ENCODE measurements at places on chromosomes 11 and 22. TPM values are rescaled to one million over a fixed set of nuclear protein-coding genes. Genes with fewer than 3 reads are reported as not detected.

The EXPH5 gene
- 18.3 TPM for total RNA-seq

The TRMT2A gene
- total RNA-seq = 67.3 TPM

The LSP1 gene
- 1.3 TPM for total RNA-seq

The TNNI2 gene
- not detected for total RNA-seq

The PGR gene
- not detected for total RNA-seq

The SMARCB1 gene
- 101 TPM for total RNA-seq

The BBOX1 gene
- not detected for total RNA-seq

The C11orf65 gene
- total RNA-seq = 1.3 TPM

DNA sequence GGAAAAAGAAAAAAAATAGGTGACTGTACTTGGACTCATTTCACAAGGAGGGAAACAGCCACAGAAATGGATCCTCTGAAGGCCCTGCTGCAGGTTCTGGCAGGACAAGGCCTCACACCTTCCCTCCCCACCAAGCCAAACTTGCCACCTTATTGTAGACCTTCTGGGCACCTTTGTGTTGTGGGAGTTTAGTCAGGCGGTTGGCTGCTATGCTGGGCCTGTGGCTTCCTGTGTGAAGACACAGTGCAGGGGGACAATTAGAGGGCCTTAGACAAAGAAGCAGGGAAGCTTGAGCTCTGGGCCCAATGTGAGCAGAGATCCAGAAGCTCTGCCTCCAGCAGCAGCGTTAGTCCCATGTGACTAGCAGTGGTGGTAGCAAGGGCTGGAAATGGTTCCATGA lies 4.2 kb downstream of the RAB1B start:
- no peak for DNase-seq

DNA sequence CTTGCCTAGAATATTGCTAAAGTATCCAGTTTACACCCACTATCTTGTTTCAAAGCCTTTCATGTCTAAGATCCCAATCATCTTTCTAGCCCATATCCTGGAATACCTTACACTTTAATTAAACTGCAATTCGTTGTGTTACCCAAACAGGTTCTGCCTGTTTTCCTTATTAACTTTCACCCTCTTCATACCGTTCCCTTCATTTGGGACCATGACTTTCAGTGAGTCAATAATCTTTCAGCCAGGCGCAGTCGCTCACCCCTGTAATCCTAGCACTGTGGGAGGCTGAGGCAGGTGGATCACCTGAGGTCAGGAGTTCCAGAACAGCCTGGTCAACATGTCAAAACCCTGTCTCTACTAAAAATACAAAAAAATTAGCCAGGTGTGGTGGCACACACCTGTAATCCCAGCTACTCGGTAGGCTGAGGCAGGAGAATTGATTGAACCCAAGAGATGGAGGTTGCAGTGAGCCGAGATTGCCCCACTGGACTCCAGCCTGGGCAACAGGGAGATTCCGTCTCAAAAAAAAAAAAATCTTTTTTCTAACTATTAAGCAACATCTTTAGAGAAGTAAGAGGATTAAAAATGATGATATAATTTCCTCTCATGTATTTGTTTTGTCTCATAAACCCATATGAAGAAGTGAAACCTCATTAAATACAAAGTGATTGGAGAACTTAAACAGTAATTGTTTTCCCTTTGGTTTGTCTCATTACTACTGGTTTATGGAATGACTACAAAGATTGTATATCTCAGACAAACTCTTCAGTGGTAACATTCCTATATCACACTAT lies 20.7 kb downstream of the DMC1 start:
- no peak for DNase-seq

DNA sequence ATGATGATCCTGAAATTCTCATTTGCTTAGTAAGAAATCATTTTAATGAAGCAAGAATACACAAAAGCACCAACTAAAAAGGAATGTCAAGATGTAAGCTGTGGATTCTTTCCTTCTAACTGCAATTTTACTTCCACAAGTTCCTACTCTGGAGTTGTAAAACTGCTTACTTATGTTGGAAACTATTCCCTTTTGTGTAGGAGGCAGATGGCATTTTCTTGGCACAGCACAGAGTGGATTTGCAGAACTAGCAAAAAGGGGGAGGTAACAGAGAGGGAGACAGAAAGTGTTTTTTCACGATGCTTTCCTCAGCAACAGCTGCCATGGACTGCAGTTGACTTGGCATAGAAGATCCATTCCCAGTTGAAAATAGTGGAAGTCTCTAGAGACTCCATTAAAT lies 1112.0 kb upstream of the RAG2 start:
- DNase-seq = no peak

DNA sequence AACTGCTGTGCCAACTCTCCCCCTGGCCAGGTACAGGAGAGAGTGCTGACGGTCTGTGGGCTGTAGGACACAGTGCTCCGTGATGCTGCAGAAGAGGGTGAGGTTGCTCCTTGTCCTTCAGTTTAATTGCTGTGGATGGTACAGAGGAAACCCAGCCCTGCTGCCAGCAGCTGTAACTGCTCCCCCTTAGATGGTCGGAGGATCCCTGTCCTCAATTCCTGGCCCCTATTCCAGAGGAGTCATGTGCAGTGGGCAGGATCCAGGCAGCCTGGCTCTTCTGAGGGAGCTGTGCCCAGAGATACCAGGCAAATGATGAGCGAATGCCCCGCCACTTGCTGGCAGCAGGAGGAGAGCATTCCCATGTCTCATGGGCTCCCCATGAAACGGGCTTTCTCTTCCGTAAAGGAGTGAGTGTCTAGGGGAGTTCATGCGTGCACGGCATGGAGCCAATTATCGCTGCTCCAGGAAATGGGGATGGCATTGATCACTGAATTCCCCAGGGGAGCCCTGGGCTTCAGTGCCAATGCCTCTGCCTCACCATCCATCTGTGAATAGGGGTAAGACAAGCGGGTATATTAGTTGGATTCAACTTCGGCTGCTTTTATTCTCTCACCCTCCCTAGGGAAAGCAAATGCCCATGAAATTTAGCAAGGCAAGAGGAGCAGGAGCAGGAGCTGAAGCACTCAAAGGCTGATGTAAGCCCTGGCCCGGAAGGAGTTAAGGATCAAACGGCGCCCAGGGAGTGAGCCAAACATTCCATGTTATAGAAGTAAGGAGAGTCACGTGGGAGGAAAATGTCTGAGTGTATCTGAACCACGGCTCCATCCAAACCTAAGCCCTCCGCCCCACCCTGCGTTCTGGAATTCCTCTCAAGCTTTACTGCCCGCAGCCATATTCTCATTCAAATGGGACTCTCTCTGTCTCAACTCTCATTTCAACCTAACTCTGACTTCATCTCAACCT lies 51.0 kb upstream of the CSNK2A3 start:
- no peak for DNase-seq

- DNase-seq = no peak
These were observed 15.0 kb downstream of the SIK3 start for GRCh38 chr11:117083011-117083935.

DNA sequence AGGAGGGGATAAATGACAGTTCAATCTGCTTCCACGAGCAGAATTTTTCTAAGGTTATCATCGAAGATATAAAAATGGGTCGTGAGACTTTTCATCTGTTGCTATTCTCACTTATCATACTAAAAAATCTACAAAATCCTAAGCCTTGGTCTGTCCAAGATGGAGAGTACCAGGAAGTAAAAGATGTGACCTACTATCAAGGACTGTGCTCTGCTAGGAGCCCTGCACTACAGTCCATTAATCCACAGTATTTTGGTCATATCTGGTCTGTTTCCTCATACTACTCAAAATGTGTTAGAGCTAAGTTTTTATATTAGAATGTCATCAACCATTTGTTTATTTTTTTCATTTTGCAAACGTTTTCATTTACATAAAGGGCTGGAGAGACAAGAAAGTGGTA lies 79.4 kb downstream of the DDIAS start:
- no peak for DNase-seq

DNA sequence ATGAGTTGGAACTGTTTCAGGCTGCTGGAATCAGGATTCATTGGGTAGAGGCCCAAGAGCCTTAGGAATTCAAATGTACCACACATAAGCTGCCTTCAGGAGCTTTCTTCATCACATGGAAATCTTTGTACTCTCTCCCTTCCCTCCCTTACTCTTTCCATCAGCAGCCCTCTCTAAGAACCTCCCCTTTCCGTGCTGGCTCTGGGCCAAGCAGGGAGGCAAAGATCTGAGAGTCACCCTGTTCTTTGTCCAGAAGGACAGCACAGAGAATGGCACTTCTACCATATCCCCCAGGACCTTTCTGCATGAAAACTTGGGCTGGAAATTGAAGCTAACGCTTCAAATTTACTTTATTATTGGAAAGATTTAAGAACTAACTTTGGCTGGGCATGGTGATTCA lies 20.7 kb upstream of the TPBGL start:
- no peak for DNase-seq

GRCh38 chr22:35578836-35579575 lies 38.1 kb downstream of the MB start:
- DNase-seq = no peak

DNA sequence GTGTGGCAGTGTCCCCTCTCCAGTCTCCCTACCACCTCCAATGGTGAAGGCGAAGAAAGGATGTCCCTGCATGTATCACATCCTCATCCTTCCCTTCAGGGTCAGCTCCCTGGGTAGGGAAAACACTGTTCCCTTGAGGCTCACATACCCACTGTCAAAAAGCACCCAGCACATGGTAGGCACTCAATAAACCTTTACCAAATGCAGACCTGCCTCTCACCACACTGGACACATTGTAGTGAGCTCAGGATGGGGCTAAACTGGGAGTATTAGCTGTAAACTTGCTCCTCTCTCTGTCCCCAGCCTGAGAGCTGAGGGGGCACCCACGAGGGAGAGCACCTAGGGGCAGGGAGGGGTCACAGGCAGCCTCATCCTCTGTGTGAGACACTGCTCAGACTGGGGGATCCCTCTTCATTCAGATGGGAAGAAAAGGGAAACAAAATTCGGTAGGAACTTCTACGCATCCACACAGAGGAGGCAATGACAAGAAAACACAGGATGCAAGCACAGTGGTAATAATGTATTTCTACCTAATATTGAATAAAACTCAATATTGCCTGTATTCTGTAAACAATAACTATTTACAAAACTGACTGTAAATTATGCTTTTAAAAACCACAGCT lies 101.6 kb upstream of the TOP3B start:
- no peak for DNase-seq

DNA sequence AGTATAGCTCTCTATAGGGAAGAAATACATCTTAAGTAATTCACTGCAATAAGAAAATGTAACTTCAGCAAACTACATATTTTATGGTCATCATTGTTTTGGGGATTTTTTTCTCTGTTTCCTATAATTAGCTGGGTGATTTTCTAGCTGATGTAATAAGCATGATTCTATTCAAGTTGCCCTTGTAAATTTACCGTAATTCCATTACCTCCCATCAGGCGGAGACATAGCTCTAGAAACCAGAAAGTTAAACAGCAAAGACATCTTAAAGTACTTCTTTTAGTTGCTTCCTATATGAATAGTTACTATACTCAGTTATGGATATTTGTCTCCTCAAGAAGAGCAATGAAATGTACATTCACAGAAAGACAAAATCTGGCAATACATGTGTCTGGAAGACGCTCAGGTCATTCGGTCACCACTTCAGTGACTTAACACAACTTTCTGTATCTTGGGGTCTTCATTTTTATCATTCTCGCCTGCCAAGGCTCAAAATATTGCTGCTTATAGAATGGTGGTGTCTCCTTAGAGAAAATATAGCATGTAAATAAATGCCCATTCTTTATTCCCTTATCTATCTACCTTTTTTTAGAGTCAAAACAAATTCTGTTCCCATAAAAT lies 239.9 kb upstream of the ZC3H12C start:
- peak; percentile 79 for DNase-seq
